Neural crest cell (in vitro differentiated cells): ENCODE measurements at places on chromosomes 5 and 9. TPM values are rescaled to one million over a fixed set of nuclear protein-coding genes. Genes with fewer than 3 reads are reported as not detected.

- DNase-seq, result no peak
These were observed 2031.2 kb downstream of the EFNA5 start for GRCh38 chr5:105639511-105639910.

DNA sequence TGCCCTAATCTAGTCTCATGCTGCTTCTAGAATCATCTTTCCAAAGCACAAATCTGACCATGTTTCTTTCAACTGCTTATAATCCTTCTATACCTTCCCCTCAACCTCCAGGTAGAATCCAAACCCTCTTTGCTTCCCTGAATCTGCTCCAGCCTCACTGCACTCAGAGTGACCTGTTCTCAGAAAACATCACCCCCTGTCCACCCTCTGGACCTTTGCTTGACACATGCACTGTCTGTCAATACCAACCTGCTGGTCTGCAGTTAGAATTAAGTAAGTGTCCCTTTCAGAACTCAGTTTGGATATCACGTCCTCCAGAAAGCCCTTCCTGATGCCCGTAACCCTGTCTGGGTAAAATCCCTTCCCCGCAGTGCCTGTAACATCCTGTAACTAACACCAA is 63.1 kb downstream of the SH3TC2 start:
- DNase-seq, result no peak

DNA sequence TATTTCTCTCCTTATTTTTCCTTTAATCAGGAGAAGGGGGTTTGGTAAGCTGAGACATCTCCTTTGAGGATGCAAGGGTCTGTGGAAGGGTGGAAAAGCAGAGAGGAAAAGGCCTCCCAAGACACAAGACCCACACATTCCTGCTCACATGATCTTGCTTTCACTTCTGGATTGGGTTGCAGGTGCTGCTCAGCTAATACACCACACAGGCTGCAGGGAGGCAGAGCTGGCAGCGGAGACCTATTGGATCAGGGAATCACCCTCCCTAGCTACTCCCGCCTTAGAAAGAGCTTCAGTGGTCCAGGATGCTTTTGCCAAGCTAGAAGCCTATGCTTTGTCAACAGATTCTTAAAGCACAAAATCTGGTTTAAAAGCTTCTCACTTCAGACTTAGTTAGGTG is 87.6 kb upstream of the IL33 start:
- DNase-seq, result no peak

DNA sequence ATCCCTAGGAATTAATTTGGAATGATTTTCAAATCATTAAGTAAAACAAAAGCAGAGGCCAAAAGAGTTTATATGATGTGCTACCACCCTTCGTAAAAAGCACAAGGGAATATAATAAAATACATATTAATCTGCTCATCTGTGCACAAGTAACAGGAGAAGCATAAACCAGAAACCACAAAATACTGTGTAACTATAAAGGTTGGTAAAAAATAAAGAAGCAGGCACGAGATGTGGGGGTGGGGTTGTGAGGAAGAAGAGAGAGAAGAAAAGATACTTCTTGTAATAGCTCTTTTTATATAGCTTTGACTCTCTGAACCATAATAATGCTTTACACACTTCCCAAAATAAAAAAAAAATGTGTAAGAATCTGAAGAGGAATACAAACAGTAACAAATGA is 214.9 kb upstream of the EFNA5 start:
- no peak for DNase-seq

- DNase-seq, result no peak
These were observed 344.1 kb upstream of the ADAMTSL1 start for GRCh38 chr9:18129809-18130334.

- no peak for DNase-seq
These were observed 103.3 kb downstream of the FBXL17 start for GRCh38 chr5:108278285-108279240.

DNA sequence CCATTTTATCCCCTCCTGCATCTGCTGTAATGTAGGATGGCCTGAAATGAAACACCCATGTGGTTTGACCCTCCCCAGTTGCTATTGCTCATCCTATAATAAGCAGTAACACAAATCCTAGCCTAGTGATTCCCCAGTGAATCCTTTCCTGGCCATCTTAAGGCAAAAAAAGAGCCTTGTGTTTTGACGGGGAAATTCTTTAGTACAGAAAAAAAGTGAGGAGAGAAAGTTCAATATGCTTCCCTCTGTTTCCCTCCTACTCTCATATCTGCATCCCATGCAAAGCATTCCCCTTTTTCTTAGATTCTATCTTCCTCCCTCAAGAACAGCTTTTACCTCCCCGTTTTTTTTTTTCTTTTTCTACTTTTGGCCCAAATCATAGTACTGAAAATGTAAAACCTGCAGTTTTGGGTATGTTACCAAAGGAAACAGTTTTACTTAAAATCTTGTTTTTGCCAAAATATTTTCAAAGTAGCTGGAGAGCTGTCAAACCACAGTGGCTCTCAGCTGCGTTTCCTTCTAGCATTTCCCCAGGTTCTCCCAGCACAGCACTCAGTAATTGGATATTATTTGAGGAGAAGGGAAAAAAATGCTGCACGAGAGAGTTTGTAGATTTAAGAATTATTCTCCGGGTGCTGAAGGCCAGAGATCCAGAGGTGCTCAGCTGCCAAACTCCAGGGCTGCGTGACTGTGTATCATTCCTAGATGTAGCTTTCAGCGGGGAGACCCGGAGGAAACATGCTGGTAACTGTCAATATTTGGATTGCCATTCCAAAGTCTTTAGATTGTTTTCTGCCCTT is 321.4 kb downstream of the NPR3 start:
- no peak for DNase-seq

DNA sequence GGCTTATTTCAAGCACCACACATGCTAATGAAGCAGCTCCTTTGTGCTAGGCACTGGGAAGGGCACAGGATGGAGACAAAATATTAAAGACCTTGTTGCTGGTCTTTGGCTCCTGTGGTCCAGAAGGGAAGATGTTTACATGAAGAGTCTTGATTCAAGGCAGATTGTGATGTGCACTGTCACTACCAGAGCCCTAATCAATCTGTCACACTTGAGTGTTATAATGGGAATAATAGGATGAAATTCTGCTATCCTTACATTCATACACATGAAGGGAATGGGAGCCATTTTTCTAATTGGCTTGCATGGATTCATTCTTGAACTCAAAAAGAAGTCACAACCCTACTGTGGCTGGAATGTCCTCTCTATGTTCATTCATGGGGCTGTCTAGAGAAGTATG is 203.0 kb downstream of the SEC61B start:
- DNase-seq, result no peak

- no peak for DNase-seq
These were observed 4.6 kb downstream of the MRPL41 start for GRCh38 chr9:137556069-137556838.

- no peak for DNase-seq
These were observed 379 bp upstream of the LRRTM2 start for GRCh38 chr5:138875552-138875875.

DNA sequence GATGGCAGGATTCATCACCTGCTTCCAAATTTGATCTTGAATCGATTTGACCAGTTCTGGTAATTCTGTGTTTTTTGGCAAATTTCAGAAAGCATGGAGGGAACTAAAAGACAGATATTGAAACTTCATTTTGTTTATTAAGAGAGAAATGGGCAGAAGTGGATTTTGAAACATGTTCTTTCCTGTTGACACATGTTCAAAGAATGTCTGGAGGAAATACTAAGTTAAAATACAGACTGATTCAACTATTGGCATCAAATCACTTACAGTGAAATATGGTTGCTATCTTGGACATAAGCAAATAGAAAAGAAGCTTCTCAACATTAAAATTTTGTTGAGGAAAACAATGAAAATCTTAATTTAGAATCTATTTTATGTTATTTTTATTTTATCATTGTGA is 19.3 kb upstream of the GZMK start:
- no peak for DNase-seq

DNA sequence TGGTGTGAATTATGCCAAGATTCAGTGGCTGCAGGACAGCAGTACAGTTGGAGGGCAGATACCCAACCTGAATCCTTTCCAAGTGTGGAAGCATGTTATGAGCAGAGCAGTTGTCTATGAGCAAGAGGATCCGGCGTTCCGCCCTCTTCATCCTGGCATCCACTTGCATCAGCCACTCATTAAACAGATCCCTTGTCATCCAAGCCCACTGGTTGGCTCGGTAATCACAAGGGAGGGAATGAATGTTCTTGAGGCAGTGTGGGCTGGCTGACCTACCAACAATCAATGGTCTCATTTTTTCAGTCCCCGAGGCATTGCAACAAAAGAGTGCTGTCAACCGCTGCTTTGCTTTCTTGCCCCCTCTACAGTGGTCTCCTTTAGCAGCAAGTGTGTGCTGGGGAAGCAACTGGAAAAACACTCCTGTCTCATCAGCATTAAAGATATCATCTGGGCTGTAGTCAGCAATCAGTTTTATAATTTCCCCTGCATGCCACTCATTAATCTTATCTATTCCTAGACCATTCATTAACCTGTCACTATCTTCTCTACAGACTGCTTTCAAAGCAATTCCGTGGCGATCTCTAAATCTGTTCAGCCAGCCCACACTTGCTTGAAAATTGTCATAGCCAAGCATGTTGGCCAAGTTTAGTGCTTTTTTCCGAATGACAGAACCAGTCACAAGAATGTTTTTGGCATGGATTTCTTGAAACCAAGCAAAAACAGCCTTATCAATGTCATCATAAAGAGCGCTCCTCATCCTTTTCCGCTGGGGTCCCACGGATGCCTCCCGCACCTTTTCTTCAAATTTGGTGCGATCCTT is 4.9 kb downstream of the TIGD6 start:
- DNase-seq, result peak; percentile 5

- DNase-seq, result no peak
These were observed 30.0 kb downstream of the PLPP7 start for GRCh38 chr9:131319486-131319885.

- DNase-seq, result no peak
These were observed 135.2 kb downstream of the C9orf152 start for GRCh38 chr9:110072597-110073355.

DNA sequence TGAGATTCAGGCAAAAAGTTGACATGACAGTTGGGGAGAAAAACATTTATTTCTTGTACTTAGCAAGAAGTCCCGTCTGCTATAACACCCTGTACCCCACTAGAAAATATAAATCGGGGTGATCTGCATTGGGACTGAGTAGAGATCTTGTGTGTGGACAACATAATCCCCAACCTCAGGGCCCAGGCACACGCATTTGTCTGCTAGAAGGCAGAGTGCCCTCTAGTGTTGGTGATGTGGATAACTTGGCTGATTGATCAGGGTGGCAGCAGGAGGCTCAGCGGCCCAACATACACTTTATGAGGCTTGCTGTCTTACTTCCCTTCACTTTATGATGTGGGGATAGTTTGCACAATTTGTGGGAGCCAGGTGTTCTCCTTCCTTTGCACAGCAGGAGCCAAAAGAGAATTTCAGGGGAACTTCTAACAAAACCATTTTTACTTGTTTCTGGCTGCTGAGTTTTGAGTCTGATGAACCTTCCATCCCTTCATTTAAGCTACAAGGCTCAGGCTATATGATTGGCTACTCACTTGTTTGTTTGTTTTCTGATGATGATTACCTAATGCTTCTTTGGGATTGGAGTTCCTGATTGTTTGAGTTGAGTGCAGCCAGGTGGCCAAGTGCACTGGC is 263.2 kb downstream of the DMAC1 start:
- DNase-seq, result peak; percentile 27

- DNase-seq, result no peak
These were observed 64.2 kb upstream of the CPEB4 start for GRCh38 chr5:173823721-173824567.

DNA sequence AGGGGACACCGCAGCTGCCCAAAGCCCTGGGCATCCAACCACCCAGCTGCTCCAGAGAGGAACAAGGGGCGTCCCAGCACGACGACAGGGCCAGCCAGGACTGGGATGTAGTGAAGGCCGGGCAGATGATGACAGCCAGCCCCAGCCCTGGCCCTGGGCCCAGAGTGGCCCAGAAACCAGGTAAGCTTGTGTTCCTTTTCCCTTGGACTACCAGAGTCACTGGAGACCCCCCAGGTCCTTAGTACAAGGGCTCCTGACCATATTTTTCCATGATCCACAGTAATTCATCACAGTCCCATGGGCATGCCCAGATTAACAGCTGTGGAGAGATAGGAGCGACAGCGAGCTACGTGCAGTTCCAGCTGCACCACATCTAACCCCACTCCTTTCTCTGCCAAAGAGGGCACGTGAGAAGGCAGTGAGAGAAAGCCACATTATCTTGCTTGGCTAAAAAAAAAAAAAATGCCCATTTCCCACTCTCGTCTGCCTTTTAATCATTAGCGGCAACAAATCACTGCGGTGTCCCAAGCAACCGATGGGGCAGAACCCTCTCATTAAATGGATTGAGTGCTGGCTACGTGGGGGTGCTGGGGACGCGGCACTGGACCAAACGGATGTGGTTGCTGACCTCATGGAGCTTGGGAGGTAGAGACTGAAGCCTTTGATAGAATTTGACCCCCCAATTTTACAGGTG is 21.7 kb upstream of the SYNPO start:
- DNase-seq, result no peak

DNA sequence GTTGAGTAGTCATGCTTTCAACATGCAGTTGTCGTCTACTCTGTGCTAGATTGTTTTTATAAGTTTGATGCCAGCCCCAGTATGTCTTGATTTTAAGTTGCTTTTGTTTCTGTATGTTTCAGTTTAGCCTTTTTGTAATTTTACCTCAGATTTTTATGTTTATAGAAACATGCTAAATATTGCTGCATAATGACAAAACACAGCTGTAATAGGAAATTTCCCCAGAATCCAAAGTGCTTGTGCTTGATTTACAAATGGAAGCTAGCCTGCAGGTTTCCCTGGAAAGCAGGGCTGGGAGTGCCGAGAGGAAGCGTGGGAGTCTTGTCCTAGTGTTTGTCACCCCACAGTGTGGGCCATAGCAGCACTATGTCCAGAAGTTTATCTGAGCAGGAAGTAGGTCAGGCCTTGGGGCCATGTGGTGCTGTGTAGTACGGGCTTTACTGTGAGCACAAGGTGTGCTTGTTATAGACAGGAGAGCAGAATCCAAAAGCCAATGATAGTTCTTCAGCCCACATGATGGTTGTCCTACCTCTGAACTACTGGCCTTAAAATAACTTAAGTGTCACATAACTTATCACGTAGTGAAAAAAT is 100.0 kb upstream of the NREP start:
- DNase-seq, result no peak

DNA sequence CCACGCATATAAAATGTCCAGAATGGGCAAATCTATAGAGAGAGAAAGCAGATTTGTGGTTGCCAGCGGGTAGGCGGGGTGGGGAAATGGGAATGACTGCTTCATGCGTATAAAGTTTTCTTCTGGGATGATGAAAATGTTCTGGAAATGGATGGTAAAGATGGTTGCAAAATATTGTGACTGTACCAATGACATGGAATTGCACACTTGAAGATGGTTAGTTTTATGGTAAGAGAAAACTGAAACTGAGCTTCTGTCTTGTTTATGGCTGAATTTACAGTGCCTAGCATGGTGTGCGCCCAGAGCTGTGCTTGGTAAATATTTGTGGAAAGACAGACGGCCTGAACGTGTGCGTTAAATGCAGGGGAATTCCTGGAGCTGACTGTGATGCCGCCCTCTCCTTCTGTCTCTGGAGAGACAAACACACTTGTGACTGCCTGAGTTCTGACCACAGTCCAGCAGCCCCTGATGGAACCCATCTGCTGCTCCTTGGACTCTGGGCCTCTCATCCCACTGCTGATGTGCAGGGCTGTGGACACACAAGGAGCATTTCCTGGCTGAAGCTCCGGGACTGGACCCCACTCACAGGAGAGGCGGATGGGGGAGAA is 8.6 kb upstream of the PTGES start:
- no peak for DNase-seq

- DNase-seq, result no peak
These were observed 11.3 kb upstream of the IL6ST start for GRCh38 chr5:56006094-56006493.

The SHOC1 gene
- total RNA-seq, result not detected in 2 replicates

The CNTNAP3B gene
- total RNA-seq, result 9.4 and 10.0 TPM in 2 replicates

The GRIA1 gene
- 1.2 and 1.6 TPM in 2 replicates for total RNA-seq

The TEX48 gene
- total RNA-seq, result not detected in 2 replicates

The MTX3 gene
- total RNA-seq, result 26.4 and 27.9 TPM in 2 replicates

The PCDHA6 gene
- 11.4 and 12.1 TPM in 2 replicates for total RNA-seq
